ENCODE measurements at places on chromosomes 1 and 21. TPM values are rescaled to one million over a fixed set of nuclear protein-coding genes. Genes with fewer than 3 reads are reported as not detected.

The SYF2 gene
- 34.9 TPM for total RNA-seq

- DNase-seq: no peak
These were observed 1.7 kb downstream of the EPHX4 start for GRCh38 chr1:92031281-92032110.

DNA sequence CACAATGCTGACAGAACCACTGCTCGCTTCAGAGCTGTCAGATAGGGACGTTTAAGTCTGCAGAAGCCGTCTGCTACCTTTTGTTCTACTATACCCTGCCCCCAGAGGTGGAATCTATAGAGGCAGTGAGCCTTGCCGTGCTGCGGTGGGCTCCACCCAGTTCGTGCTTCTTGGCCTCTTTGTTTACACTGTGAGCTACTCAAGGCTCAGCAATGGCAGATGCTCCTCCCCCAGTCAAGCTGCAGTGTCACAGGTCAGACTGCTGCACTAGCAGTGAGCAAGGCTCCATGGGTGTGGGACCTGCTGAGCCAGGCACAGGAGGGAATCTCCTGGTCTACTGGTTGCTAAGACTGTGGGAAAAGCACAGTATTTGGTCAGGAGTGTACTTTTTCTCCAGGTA is 47.1 kb downstream of the LEPR start:
- no peak for DNase-seq

DNA sequence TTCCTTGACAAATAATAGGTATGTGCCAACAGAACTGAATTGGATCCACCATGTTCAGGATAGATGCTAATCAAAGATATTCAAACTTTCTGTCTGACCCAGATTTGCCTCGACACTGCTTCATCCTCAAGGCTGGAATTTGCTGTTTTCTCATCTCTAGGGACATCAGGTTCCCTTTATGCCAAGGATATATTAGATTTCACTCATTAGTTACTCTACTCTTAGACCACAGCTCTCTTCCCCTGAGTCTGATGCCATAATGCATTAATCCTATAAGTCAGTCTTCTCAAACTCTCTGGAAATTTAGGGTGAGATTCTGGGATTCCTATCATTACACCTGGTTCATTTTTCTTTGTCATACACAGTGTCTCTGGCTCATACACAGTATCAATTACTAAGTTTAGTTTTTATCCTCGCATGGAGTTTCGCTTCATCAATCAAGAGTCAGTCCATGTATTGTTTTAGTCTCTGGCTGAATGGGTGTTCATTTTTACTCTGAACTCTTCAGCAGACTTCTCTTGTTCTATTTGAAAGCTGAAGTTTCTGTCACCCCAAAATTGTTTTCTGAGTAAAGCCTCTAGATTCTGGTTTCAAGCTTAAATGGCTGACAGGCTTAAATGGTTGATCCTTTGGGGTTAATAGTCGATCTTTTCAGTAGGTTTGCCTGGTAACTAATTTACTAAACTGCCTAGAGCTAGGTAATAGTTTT is 9.3 kb upstream of the DCAF6 start:
- DNase-seq: no peak

GRCh38 chr1:54300401-54300800 is 100.4 kb downstream of the MRPL37 start:
- DNase-seq: no peak

The LCE3C gene
- not detected for total RNA-seq

GRCh38 chr1:171256940-171257606 is 8.8 kb downstream of the FMO1 start:
- no peak for DNase-seq

The CELA2A gene
- not detected for total RNA-seq

DNA sequence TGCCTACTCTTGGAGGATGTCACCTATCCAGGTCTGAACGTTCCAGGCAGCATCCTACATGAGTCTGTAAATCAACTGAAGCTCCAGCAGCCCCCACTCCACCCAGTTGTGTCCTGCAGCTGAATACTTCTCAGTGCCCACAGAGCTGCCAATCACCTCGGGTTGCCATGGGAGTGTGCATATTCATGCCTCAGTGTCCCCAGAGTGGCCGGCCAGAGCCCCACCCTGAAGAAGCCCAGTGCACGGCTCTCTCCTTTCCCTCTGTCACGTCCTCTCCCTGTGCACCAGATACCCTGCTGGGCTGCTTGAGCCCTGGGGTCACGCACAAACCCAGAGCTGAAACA is 16.1 kb upstream of the GSTM4 start:
- no peak for DNase-seq

DNA sequence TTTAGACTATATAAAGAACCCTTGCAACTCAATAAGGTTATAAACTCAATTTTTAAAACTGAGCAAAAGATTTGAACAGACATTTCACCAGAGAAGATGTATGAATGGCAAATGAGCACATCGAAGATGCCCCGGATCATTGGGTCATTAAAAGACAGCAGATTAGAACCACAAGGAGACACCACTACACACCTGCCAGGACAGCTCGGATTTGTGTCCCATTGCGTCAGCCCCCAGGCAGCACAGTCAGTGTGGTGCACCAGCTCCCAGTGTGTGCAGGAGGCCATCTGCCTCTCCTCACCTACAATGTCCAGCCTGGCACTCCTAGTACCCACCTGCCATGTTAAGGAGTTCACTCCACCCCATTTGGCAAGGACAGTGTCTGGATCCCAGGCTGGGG is 61.1 kb upstream of the LRP8 start:
- no peak for DNase-seq

- no peak for DNase-seq
These were observed 79.9 kb downstream of the LACTBL1 start for GRCh38 chr1:22892789-22893188.

The TTLL10 gene
- not detected for total RNA-seq

DNA sequence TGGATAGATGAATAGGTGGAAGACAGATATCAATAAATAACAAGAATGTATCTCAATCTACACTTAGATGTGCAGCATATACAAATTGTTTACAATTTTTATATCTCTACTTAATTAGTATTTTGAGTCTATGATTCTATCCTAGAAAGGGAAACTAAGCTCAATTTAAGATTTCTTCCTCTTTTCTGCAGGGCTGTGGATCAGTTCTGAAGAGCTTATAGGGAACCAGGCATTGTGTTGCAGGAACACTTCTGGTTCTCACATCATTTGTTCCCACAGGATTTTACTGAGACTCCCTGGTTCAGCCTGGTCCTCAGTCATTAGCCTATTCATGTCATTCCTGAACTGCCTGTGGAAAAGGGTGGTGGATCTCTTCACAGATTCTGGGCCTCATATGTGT is 105.8 kb downstream of the TNFSF18 start:
- DNase-seq: no peak

The ELOA gene
- 54.4 TPM for total RNA-seq

DNA sequence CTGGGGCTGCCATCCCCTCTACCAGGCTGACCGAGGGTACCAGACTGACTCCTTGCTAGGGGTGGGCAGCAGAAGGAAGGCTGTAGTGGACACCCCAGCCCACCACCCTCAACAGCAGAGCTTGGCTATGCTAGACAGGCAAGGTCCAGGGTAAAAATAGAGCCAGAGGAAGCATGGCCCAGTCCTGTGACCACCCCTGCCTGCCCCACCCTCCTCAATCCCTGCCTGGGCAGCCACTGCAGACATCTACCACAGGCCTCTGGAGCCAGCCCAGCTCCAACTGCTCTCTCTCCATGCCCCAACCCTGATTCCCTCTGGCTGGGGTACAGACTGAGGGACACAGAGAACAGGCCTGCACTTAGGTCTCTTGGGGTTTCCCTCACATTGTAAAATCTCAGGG is 1.7 kb downstream of the S100A1 start:
- DNase-seq: no peak

DNA sequence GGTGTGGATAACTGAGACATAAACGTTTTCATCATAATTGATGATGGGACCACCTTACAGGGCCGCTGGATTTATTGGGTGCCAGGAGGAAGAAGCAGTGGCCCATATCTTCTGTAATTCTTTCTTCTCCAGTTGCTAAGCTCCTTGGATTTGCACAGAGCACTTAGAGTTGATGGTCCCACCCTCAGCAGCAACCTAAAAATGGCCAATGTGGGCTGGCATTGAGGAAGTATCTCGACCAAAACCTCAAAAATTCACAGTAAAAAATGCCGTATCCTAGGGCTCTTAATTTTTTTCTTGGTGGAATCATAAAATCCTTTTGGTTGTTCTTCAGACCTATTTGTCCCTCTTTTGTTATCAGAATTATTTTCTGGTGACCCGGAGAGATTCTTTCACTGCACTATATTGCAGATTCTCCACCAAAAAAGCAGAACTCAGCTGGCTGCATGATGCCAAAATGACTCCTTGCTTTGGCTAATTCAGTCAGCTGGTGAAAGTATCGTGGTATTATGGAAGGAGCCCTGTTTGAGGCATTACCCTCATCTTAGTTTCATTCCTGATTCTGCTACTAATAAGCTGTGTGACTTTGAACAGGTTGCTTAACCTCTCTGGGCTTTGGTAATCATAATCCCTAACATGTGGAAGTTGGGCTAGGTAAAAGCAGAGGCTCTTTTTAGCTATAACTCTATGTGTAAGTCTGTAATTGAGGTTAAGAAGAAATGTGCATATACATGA is 27.6 kb downstream of the KIRREL1 start:
- DNase-seq: no peak

DNA sequence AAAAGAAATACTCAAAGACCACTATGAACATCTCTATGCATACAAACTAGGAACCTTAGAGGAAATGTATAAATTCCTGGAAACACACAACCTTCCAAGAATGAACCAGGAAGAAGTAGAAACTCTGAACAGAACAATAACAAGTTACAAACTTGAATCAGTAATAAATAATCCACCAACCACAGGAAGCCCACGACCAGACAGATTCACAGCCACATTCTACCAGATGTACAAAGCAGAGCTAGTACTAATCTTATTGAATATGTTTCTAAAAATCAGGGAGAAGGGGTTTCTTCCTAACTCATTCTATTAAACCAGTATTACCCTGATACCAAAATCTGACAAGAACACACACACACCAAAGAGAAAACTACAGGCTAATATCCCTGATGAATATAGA is 263.8 kb downstream of the NCAM2 start:
- DNase-seq: no peak

DNA sequence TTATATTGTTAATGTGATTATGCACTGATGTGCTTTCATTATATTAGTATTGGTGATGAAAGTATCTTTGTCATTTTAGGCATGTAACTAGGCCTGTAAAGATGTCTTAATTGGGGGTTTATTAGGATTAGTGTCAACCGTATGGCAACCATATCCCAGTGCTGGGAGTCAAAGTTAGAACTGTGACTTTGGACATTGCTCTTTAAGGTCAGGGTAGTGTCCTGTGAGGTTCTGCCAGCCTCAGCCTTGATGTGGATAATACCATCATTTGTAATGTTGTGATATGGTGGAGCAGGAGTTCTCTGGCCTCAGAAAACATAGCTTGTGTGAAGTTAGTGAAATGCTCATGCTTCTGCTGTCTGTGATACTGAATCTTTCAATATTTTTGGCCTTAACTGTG is 59.4 kb downstream of the LAMC1 start:
- no peak for DNase-seq

DNA sequence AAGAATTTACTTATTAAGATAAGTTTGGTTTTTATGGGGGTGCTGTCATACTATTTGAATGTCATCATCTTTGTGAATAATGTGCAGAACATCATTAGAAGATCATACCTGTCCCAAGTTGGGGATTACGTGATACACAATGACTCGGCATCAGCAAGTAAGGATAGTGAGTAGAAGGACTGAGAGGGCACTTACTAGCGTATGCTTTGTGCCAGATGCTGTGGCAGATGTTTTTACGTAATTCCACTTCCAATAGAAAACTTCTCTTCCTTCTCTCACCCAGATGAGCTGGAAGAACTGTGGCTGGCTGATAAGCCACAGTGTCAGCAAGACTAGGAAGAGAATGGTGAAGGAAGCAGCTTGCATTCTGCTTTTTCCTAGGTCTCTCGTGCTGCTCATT is 28.1 kb upstream of the TGFB2 start:
- no peak for DNase-seq

The C8A gene
- not detected for total RNA-seq

- no peak for DNase-seq
These were observed 97.1 kb downstream of the AK5 start for GRCh38 chr1:77378723-77379535.

GRCh38 chr21:36890086-36890485 is 76.4 kb downstream of the HLCS start:
- no peak for DNase-seq

GRCh38 chr1:26160527-26161414 is 1.9 kb downstream of the FAM110D start:
- DNase-seq: no peak

GRCh38 chr1:155077346-155077745 is 1.3 kb upstream of the EFNA3 start:
- DNase-seq: no peak

GRCh38 chr1:2799811-2800663 is 1.5 kb downstream of the TTC34 start:
- DNase-seq: no peak

DNA sequence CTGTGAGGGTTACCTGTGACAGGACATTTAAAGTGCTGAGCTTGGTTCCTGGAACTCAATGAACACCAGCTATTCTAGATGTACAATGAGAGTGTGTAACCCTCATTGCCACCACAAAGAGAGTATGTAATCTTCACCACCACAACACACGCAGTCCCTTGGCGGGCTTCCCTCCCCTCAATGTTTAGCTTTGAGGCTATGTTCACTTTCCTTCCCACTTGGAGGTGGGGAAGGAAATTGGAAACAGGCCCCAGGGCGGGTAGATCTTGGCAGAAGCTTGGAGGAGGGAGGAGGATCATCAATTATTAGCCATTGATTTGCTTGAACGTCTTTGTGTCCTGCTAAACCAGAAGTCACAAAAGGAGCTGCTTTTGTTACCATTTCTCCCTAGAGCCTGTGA is 8.3 kb upstream of the COL16A1 start:
- DNase-seq: no peak

The PTPRC gene
- total RNA-seq: not detected

GRCh38 chr1:116940814-116941599 is 31.3 kb downstream of the PTGFRN start:
- no peak for DNase-seq

DNA sequence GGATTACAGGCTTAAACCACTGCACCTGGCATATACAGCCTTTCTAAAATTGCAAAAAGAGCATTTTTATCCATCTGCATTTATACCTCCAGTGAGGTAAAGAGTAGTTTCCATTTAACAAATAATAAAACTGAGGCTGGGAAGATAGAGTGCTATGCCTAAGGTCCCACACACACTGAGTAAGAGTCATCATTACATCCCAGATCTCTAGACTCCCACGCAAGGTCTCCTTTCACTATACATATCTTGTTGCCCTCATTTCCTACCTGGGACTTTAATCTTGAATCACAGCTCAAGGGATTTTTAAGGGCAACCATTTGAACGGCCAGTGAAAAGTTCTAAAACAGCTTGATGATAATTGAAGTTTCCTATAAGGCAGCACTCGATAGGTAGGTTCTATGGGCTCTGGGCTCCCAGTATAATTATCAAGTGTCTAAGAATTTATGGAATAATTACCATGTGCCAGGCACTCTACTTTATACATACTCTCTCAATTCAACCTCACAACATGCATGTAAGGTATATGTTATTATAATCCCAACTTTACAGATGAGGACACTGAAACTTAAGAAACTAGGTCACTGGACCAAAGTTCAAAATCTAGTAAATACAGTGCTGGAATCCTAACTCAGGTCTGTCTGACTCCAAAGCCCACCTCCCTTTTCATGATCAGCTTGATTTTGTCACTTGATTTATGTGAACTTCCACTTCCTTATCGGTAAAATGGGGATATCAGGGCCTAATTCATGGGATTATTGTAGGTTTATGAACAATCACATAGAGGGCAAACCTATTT is 23.3 kb upstream of the EPS15 start:
- no peak for DNase-seq

GRCh38 chr21:45164838-45165237 is 90.5 kb downstream of the ADARB1 start:
- no peak for DNase-seq
